ENCODE measurements at places on chromosomes 12 and 14.

DNA sequence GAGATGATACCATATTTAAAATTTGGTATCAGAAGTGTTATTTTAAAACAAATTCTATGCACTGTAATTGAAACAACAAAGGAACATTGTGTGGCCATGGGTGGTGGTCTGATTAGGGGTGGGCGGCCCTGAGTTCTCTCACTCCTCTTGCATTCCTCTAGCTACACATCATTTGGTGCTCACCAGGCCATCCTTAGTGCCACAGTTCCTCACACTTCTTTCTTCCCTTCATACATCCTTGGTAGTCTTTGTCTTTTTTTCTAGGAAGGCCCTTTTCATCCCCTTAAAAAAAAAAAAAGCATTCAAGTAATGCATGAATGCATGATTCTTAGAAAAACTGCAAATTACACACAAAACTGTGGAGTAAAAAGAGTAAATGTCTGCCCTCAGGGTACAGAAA, 2.4 kb upstream of the MANSC4 start:
- no peak for DNase-seq

DNA sequence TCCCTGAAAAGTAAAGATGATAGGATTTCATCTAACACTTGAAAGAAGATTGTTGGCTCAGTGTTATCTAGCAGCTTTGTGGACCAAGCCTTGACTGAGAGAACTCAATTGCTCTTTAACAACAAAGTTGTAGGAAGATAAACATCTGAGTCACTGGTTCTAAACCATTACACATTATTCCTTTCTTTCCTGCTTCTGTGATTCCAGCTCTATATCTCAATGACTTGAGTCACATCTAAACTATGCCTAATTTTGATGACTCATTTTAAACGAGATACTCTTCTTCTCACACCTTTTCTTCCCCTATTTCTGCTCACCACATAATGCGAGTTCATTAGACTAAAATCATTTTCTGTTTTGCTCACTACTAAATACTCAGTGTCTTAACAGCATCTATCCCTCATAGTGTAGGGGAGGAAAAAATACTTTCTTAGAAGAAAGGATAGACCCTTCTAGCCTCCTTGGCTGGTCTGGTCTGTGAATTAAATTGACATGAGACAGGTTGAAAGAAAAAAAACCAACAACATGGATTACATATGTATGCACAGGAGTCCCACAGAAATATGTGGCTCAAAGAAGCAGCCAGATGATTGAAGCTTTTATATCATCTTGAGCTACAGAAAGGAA, 201.4 kb downstream of the C12orf50 start:
- DNase-seq: no peak

DNA sequence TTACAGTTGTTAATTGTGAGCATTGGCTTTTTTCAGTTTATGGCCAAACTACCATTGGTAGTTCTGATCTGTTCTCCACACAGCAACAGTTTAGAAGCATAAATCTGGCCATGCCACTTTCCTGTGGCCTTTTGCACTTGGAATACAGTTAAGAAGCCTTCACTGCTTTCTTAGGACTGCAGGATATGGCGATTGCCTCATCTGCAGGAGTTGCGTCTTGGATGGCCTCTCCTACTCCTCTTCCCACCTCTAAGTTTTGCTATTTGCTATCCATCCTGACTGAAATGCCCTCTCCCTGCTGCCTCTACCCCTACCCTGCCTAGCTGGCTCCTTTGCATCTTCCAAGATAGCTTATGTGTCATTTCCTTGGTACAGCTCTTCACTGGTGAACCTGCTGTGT, 12.8 kb upstream of the BMAL2 start:
- no peak for DNase-seq

DNA sequence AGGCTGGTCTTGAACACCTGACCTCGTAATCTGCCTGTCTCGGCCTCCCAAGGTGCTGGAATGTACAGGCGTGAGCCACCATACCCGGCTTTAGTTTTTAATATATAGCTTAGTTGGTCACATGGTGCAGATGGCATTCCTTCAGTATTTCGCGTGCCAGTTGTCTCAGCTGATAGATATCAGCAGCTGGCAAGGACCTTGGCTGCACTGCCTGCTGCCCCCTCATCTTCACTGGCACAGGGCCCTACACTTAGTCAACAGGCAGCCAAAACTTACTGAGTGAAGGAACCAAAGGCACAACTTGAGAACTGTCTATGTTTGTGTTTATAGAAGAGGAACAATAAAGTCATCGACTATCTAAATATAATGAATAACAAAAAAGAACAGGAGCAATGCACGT, 31.0 kb downstream of the EID3 start:
- DNase-seq: no peak

DNA sequence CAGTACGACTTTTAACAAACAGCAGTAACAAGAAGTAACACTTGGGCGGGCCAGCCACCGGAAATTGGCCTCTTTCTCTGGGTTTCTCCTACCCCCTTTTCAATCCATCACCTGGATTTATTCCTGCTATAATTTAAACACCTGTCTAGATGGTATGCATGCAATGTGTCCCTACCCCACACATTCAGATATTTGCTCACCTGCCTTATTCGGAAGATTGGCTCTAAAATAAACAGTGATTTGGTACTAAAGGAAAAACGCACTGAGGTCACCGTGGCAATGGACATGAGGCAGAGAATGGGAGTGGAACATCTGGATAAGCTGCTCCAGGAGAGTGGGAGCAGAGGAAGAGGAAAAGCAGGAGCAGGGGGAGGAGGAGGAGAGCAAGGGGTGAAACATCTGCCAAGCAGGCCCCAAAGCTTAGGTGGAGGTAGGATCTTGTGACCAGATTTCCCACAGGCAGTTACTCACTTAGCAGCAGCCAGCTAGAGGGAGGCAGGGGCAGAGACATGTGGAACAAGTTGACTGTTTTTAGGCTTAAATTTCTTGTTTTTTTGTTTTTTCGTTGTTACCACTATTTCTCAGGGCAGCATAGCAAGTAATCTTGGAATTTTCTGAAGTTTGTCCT, 150.9 kb downstream of the TTLL5 start:
- DNase-seq: no peak

DNA sequence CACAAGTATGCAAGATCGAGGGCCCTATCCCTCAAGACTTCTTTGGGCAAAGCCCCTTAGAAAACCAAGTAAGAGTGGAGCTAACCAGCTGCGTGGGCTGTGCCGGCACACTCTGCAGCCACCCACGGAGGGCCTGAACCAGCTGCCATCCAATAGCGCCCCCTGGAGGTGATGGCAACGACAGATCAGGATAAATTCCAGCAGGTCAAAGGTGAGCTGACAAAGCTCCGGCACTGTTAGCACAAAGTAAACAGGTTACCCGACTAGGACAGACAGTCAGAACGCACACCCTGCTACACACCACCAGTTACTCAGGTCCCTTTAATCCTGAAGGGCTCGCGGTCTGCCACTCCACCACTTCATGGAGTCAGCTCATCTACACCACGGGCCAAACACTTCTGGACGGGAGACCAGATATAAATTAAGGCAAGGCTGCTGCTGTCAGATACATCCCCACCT, 4.9 kb downstream of the ZBTB39 start:
- peak; percentile 64 for DNase-seq

- peak; percentile 35 for DNase-seq
Observed at GRCh38 chr12:27142101-27142721, 59.8 kb upstream of the C12orf71 start.

DNA sequence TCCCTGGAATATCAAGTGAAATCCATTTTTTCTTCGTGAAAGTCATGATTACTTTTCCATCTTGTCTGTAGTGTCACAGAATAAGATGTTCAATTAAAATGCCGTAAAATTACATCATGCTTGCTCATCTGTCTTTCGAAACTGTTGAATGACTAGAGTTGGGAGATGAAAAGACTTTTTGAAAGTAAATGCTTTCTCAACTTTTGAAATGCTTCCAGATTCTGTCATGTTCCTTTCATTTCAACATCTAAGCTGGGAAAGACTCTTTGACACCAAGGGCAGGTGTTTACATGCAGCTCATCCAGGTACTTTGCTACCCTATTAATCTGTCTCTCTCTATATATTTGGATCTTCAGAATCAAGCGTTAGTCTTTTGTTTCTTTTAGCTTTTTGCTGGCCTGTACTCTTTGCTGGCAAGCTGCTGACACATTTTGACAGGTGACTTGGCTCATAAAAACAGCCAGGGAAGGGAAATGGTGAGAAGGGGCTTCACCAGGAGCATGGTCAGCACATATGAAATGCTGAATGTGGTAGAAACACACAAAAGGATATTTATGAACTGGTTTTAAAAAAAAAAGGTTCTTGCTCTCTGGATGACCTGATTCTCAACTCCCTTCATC, 77.0 kb upstream of the METAP2 start:
- no peak for DNase-seq

- DNase-seq: no peak
Observed at GRCh38 chr14:99176156-99176945, 95.6 kb downstream of the BCL11B start.

DNA sequence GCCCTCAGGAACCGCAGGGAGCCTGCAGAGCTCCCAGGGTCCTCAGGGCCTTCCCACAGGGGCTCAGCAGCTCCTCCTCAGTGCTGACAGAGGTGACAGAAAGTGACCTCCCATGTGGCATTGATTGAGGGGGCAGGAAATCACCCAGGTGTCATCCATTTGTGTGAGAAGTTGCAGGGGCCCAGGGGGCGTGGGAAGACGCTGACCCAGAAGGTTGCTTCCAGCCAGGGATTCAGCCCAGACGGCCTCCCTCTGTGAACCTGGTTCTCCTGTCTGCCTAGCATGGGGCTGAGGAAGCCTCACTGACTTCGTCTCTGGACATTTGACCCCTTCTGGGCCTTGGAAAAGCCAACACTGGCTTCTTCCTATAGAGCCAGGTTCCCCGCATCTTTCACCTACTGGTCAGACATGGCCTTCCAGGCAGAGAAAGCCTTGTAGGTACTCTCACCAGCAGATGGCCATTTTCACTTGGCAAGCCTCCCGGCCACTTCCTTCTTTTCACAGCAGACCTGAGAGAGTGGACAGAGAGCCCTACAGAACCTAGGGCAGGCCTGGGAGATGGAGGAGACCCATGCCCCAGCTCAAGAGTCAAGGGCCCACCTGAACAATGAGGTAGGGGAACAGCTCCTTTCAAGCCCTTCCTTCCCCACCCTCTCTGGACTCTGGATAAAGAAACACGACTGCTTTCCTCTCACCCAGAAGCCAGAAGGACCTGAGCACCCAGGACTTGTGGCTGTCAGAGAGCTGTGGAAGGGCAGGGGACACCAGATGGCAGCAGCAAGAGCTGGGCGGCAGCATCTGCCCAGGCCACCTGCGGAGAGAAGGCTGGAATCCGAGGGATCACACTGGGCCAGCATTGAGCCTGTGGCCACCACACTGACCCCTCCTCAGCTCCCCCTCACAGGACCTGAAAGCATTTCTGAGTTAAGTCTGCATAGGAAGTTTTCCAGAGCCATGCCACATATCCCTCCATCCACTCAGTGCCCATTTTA, 377.8 kb downstream of the DPF3 start:
- no peak for DNase-seq

- DNase-seq: no peak
Observed at GRCh38 chr14:44897845-44898151, 63.9 kb downstream of the KLHL28 start.

GRCh38 chr14:99624971-99625370, 20.0 kb upstream of the HHIPL1 start:
- no peak for DNase-seq

GRCh38 chr12:39368891-39369290, 74.0 kb downstream of the KIF21A start:
- DNase-seq: no peak

- no peak for DNase-seq
Observed at GRCh38 chr12:54033980-54034784, 1.3 kb downstream of the HOXC5 start.

DNA sequence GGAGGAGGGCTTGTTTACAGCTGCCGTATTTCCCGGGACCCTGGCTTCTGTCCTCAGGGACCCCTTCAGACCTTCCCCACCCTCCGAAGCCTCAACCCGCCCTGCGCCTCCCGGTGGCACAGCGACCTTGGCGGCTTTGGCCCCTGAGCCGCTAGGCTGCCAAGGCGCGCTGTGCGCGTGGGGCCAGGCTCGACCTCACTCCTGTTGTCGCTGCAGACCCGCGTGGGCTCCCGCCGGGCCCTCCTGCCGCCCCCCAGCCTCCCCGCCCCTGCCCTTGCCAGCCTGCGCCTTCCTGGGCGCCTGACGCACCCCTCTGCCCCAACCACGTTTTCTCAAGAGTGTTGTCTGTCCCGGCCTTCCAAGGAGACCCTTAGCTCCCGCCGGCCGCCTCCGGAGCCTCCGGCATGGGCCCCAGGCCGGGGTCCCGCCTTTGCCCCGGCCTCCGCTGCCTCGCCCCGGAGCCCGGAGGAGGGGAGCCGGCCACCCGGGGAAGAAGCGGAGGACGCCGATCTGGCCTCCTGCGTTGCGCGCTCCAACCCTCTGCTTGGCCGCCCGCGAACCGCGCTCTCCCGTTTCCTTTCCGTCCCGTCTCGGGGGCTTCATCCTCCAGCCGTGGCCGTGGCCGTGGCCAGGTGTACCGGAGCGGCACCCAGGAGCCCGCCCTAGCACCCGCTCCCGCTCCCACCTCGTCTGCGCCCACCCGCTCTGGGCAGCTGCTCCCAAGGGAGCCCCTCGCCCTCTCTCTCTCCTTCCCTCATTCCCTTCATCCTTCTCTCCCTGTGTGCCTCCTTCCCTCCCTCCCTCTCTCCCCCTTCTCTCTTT, 19.9 kb downstream of the PPP2R5C start:
- no peak for DNase-seq

DNA sequence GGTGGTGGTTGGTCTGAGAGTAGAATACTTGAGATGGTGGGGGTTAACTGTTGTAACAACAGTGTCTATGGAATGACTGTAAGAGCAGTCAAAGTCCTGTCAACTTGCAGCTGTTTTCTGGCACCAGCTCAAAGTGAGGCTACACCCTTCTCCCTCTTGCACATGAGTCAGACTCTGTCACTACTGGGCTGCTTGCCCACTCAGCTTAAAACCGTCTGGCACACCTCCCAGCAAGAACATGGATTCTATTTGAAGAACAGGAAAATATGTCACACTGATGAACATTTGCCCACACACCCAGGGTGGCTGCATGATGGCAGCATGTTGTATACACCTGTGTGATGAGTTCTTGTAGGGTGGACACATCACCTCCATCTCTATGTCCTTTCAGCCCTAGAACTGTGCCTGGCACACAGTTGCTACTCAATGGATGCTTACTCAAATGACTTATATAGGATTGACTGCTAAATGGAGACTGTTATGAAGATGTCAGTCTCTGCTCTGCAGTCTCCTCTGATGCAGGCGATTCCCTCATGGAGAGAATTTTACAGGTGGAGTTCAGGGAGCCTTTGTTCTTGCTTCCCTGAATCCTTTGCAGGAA, 19.3 kb upstream of the SERPINA6 start:
- DNase-seq: no peak

GRCh38 chr14:22416193-22416592, 172.8 kb downstream of the DAD1 start:
- no peak for DNase-seq

- no peak for DNase-seq
Observed at GRCh38 chr14:75562489-75562888, 15.9 kb upstream of the FLVCR2 start.
